ENCODE measurements at places on chromosomes 12 and 14. TPM values are rescaled to one million over a fixed set of nuclear protein-coding genes. Genes with fewer than 3 reads are reported as not detected.

AICDA gene
- total RNA-seq: 0.17 TPM

GRCh38 chr14:22630486-22630885, 13.7 kb downstream of the OR6J1 start:
- no peaks in the 10 kb centered on the region for H3K36me3 ChIP-seq
- no peaks in the 10 kb centered on the region for H3K4me1 ChIP-seq
- H3K4me3 ChIP-seq: no peak overlapping the region
- no peak for DNase-seq

CAPZA3 gene
- total RNA-seq: not detected

DNA sequence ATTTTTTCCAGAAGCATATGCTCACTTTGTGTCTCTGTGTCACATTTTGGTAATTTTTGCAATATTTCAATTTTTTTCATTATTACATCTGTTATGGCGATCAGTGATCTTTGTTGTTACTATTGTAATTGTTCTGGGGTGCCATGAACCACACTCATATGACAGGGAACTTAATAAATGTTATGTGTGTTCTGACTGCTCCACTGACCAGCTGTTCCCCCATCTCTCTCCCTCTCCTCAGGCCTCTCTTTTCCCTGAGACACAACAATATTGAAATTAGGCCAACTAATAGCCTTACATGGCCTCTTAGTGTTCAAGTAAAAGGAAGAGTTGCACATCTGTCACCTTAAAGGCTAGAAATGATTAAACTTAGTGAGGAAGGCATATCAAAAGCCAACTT, 46.0 kb downstream of the SCN8A start:
- no peaks in the 10 kb centered on the region for H3K4me1 ChIP-seq
- H3K27me3 ChIP-seq: no peaks in the 10 kb centered on the region
- no peak for DNase-seq

DNA sequence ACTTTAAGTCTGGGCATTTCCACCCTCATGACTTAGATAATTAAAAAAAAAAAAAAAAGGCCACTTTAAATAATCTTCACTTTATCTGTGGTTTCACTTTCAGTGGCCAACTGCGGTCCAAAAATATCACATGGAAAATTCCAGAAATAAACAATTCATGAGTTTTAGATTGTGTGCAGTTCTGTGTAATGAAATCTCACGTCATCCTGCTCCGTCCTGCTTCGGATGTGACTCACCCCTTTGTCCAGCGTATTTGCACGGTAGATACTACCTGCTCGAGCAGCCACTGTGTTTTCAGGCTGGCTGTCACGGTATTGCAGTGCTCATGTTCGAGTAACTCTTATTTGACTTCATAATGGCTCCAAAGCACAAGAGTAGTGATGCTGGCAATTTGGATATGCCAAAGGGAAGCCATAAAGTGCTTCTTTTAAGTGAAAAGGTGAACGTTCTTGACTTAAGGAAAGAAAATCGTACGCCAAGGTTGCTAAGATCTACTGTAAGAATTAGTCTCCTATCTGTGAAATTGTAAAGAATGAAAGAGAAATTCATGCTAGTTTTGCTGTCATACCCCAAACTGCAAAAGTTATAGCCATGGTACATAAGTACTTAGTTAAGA, 2.4 kb downstream of the E2F7 start:
- no peak for DNase-seq
- H3K27me3 ChIP-seq: no peaks in the 10 kb centered on the region
- no peak overlapping the region for H3K4me3 ChIP-seq
- peaks cover 4% of the 10 kb centered on the region for H3K4me1 ChIP-seq

CCDC177 gene
- total RNA-seq: not detected

DNA sequence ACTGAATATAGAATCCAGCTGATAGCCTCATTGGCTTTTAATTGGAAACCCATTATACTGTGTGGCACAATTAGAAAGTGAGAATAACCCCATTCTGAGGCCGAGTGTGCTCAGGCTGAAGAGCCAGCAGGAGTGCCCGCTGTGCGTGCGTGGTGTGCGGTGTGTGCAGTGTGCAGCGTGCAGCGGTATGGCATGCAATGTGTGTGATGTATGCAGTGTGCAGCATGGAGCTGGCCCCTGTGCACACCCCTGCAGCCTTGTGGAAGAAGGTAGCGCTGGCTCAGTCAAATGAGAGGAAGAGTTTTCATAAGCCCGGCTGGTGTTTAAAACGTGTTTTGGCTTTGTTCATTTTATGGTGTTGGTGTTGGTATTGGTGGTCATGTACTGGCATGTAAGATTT, 22.9 kb downstream of the CKB start:
- H3K27me3 ChIP-seq: no peaks in the 10 kb centered on the region
- no peaks in the 10 kb centered on the region for H3K4me1 ChIP-seq

GRCh38 chr14:35268946-35269345, 23.2 kb upstream of the PSMA6 start:
- no peaks in the 10 kb centered on the region for H3K4me1 ChIP-seq
- no peak overlapping the region for H3K4me3 ChIP-seq
- H3K27ac ChIP-seq: no peak overlapping the region
- DNase-seq: no peak
- H3K36me3 ChIP-seq: peaks cover 58% of the 10 kb centered on the region

DNA sequence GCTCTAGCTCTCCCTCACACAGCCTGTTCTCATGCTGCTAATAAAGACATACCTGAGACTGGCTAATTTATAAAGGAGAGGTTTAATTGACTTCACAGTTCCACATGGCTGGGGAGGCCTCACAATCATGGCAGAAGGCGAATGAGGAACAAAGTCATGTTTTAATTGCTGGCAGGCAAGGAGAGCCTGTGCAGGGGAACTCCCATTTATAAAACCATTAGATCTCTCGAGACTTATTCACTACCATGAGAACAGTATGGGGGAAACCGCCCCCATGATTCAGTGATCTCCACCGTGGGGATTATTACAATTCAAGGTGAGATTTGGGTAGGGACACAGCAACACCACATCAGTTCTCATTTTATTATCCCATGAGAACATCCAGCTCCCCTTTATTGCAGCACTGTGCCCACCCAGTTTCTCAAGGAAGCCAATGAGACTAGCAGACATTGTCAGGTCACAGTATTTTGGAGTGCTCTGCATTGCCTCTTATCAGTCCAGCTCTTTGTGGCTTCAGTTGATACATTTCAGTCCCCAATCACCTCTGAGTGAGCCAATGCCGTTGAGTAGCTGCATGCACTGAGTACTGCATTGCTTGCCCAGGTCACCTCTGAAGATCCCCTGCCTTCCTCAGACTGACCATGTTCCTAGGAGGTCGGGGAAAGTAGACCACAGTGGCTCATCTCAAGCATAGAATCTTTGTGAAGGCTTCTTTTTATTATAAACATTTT, 131.2 kb downstream of the CRADD start:
- H3K4me3 ChIP-seq: no peak overlapping the region
- no peaks in the 10 kb centered on the region for H3K27me3 ChIP-seq
- DNase-seq: no peak
- no peaks in the 10 kb centered on the region for H3K36me3 ChIP-seq

DNA sequence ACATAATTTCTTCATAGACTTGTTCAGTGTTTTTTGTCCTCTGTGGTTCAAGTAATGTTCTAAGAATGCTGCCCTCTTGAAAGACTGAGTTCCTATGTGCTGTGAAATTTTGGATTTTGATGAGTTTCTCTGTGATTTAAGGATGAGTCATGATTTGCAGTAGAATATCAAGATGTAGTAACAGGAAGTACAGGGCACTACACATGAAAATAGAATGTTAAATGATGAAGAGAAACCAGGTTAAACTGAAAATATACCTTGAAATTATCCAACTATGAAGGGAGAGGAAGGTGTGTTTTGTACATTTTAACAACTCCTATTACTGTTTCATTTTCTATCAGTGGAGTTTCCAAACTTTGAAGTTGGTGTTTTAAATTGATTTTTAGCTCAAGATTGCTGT, 4.8 kb downstream of the ELK3 start:
- H3K4me3 ChIP-seq: no peak overlapping the region
- H3K27ac ChIP-seq: peak overlapping the region; percentile 91
- no peaks in the 10 kb centered on the region for H3K36me3 ChIP-seq

ACOT6 gene
- not detected for total RNA-seq

SPTB gene
- 2.3 TPM for total RNA-seq

KRT5 gene
- total RNA-seq: 0.79 TPM

DNA sequence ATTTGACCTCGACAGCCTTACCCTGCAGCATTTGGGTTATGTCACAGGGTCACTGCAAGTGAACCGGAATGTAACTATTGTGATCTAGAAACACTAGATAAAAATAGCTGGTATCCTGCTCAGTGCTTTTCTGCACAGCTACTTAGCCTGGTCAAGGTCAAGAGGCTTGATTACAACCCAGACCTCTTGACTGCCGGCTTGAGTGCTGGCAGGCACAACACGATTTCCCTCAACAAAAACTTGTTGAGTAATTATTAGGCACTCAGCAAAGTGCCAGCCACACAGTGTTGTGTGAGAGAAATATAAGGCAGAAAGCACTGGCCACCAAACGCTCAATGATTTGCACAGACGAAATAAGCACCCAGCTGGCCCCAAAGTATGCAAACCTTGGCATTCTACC, 156.7 kb downstream of the NUAK1 start:
- H3K27me3 ChIP-seq: no peaks in the 10 kb centered on the region
- H3K27ac ChIP-seq: no peak overlapping the region
- H3K36me3 ChIP-seq: no peaks in the 10 kb centered on the region
- H3K4me1 ChIP-seq: no peaks in the 10 kb centered on the region

GRCh38 chr12:63069860-63070617, 81.0 kb downstream of the AVPR1A start:
- no peak overlapping the region for H3K27ac ChIP-seq
- no peaks in the 10 kb centered on the region for H3K4me1 ChIP-seq

REP15 gene
- 2.4 TPM for total RNA-seq

DNA sequence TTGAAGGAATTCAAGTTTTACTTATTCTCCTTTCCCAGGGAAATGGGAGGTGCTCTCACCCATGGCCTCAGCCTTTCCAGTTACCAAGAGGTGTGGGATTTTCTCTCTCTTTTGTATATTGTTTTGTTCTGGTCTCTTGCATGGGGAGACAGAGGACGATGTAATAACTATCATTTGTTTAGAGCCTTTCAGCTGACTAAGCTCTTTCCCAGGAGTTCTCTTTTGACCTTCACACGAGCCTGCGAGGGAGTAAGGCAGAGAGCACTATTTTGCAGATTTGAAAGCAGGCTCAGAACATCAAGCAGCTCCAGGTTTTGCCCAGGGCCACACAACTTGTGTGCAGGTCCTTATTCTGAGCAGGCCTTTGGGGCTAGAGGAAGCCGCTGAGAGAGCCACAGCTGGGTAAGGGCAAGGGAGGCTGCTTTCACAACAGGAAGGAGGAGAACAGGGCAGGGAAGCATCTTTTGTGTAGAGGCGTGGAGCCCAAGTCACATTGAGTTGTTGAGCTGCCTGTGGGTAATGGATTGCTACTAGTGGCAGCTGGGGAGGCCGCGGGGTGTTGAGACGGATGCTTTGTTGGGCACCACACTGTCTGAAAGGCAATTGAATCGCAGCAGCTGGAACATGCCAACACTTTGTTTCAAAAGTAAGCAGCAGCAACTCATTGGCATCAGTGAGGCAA, 116.2 kb downstream of the PRMT8 start:
- no peak overlapping the region for H3K27ac ChIP-seq
- no peaks in the 10 kb centered on the region for H3K36me3 ChIP-seq
- peaks cover 13% of the 10 kb centered on the region for H3K4me1 ChIP-seq
- no peaks in the 10 kb centered on the region for H3K27me3 ChIP-seq
- DNase-seq: no peak

DNA sequence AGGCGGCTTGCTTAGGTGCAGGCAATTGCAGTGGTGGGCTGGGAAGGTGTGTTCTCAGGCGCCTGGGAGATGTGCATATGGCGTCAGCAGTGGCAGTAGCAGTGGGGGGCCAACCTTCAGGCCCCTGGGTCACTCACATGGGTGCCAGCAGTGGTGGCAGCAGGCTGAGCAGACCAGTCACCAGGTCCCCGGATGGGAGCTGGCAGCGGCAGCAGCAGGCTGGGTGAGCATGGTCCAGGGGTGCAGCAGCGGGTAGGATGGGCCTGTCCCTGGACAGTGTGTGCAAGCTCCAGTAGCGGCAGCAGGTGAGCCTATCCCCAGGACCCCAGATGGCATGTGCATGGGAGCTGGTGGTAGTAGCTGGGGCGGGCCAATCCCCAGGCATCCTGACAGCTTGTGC, 108.5 kb upstream of the TMEM260 start:
- H3K36me3 ChIP-seq: no peaks in the 10 kb centered on the region
- H3K4me1 ChIP-seq: no peaks in the 10 kb centered on the region
- H3K4me3 ChIP-seq: no peak overlapping the region
- H3K27me3 ChIP-seq: peaks cover 2% of the 10 kb centered on the region

GRCh38 chr12:50555471-50555885, 50.7 kb downstream of the DIP2B start:
- DNase-seq: no peak
- no peaks in the 10 kb centered on the region for H3K27me3 ChIP-seq
- H3K4me3 ChIP-seq: no peak overlapping the region
- H3K36me3 ChIP-seq: no peaks in the 10 kb centered on the region
- no peak overlapping the region for H3K27ac ChIP-seq
- peaks cover 9% of the 10 kb centered on the region for H3K4me1 ChIP-seq

DNA sequence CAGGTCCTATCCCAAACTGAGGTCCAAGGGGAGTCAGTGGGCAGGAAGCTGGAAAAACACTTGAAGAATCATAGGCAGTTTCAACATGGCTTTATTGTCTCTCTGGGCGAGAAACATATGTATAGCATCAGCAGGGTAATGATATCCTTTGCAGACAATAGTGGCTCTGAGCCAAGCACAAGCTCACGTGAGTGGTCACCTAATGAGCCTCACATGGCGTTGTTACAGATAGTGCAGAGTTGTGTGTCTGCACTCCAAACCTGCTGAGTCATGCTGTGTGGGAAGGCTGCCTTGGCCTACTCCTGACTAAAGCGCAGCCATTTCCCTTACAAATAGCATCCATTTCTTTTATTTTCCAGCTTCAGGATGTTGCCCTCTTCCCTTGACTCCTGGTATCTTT, 105.2 kb upstream of the SYT1 start:
- no peaks in the 10 kb centered on the region for H3K27me3 ChIP-seq
- no peak for DNase-seq
- H3K4me1 ChIP-seq: no peaks in the 10 kb centered on the region
- H3K4me3 ChIP-seq: no peak overlapping the region
- H3K27ac ChIP-seq: no peak overlapping the region
- no peaks in the 10 kb centered on the region for H3K36me3 ChIP-seq

NRIP2 gene
- total RNA-seq: 0.79 TPM

DNA sequence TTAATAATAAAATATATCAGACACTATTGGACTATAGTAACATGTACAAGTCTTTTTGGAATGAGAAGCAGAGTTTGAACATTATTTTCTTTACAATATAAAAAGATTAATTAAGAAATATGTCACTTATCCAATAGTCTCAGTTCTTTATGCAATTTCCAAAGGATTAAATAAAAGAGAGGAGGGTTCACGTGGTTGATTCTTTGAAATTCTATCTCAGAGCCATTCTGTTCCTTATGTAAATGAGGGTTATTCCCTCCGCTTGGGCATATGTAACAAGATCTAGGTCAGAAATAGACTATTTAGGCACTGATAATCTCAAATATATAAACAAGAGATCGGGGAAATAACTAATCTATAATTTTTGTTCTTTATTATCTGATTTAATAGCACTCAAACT, 2.1 kb upstream of the TUBA1A start:
- no peak for DNase-seq
- H3K27me3 ChIP-seq: no peaks in the 10 kb centered on the region
- H3K36me3 ChIP-seq: peaks cover 8% of the 10 kb centered on the region
- H3K27ac ChIP-seq: no peak overlapping the region
- no peak overlapping the region for H3K4me3 ChIP-seq

- H3K27me3 ChIP-seq: no peaks in the 10 kb centered on the region
- no peak overlapping the region for H3K4me3 ChIP-seq
- H3K36me3 ChIP-seq: no peaks in the 10 kb centered on the region
These were observed 3.4 kb downstream of the SSH1 start for GRCh38 chr12:108853981-108854446.

LRFN5 gene
- 2.1 TPM for total RNA-seq

Measured in left lung (tissue), 14 donors.